ENCODE measurements at places on chromosomes 6 and 20.

DNA sequence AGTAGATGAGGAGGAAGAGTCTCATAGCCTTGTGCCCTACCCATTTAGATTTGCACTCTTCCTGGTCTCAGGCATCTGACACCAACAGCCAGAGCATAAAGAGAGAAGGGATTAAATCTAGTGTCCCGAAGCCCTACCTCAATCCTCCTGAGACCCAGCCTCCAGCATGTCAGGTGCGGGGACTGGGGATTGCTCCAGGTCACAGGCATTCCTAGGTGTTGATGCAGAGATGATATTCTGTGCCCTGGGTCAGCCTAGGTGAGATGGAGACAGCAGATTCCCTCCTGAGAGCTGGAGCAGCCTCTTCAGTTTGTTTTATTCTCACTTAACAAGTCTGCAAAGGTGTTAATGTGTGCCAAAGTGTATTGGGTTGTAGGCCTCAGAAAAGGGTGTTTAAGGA, 89.8 kb downstream of the ANKRD6 start:
- DNase-seq, result no peak

GRCh38 chr6:140897804-140898573, 1234.7 kb upstream of the GJE1 start:
- no peak for DNase-seq

GRCh38 chr6:132391391-132392269, 9.6 kb downstream of the MOXD1 start:
- DNase-seq, result peak; percentile 83

GRCh38 chr6:446418-447366, 55.1 kb downstream of the IRF4 start:
- DNase-seq, result no peak

- DNase-seq, result peak; percentile 87
These were observed 32.3 kb upstream of the LGSN start for GRCh38 chr6:63352069-63352543.

DNA sequence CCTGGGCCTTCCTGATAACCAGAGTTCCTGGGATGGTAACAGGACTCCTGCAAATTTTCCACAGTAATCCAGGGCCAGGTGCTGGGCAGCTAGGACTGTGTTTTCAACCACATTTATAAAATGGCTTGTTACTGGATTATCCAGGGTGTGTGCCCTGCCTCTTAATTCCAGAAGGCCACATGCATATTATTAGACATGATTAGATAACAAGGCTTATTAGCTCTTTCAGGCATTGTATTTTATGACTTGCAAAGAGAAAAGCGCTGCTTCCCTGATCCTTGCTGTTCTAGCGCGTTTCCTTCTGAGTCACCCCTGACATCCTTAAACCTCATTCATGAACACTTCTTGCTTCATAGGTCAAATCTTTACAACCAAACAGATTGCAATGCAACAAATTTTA, 208.6 kb downstream of the UST start:
- DNase-seq, result peak; percentile 44

- DNase-seq, result peak; percentile 79
These were observed 58.6 kb downstream of the PPP1R3G start for GRCh38 chr6:5143634-5144311.

- no peak for DNase-seq
These were observed 32.3 kb upstream of the NUS1 start for GRCh38 chr6:117642976-117643375.

DNA sequence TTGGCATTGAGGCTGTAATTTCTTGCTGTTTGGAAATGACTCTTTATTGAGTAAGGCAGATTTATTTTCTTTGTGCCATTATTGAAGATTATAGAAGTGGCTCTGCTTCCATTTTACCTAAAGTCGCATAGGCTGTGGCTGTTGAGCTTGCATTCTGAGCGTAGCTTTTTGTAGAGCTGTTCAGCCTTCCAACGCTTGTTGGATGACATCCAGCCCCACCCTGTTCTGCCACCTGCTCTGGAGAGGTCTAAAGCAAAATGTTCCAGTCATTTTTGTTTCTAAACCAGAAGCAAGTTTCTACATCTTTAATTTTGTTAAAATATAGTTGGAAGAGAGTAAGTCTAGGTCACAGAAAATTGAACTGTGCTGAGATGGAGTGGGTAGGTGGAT, 24.4 kb downstream of the UST start:
- no peak for DNase-seq

DNA sequence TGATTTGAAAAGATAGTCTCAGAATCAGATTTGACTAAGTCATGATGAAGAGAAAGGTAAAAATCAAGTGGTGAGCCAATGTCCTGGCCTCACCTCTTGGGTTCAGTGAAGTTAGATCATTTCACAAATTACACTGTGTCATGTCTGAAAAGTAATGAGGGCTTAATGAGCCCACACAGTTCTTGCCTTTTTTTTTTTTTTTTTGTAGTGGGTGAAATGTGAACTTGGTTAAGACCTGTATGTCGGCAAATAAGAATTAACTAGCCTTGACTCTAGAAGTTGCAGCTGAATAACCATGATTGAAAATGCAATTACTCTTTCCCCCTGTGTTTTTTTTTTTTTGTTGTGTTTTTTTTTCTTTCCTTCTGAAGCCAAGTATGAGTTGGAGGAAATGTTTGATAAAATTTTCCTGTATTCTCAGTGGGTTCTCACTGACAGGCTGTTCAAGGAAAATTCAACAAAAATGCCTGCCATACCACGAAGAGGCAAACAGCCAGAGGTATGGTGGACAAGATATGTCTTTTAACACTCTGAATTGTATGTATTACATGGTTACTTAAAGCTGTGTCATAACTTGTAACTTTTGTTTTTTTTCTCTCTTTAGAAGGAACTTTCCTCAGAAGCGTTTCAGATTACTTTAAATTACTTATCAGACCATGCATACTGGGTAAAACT, 135.2 kb upstream of the MLIP start:
- no peak for DNase-seq

GRCh38 chr20:64065062-64065973, 2.3 kb downstream of the TCEA2 start:
- no peak for DNase-seq

DNA sequence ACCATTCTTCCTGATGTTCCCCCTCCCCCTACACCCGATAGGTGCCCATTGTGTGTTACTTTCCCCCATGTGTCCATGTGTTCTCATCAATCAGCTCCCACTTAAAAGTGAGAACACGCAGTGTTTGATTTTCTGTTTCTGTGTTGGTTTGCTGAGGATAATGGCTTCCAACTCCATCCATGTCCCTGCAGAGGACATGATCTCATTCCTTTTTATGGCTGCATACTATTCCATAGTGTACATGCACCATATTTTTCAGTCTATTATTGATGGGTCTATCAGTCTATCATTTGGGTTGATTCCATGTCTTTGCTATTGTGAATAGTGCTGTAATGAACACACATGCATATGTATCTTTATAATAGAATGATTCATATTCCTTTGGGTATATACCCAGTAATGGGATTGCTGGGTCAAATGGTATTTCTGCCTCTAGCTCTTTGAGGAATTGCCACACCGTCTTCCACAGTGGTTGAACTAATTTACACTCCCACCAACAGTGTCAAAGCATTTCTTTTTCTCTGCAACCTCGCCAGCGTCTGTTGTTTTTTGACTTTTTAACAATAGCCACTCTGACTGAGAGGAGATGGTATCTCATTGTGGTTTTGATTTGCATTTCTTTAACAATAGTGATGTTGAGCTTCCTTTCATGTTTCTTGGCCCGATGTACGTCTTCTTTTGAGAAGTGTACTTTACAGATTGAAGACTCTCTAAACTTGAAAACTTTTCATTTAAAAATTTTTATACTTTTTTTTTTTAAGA, 41.0 kb upstream of the GCNT2 start:
- DNase-seq, result no peak

GRCh38 chr6:40138273-40138720, 204.0 kb upstream of the MOCS1 start:
- DNase-seq, result no peak

DNA sequence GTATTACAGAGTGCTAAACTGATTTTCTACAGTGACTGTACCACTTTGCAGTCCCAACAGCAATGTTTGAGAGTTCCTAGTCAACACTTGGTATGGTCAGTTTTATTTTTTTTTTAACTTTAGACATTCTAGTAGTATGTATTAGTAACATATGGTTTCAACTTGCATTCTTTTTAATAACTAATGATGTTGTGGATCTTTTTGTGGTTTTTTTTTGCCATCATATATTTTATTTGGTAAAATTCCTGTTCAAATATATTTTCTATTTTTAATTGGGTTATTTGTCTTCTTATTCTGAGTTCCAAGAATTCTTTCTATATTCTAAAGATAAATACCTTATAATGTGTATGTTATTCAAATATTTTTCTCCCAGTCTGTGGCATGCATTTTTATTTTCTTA, 189.4 kb upstream of the ECI2 start:
- DNase-seq, result no peak

GRCh38 chr6:55636406-55637102, 57.6 kb upstream of the HMGCLL1 start:
- peak; percentile 71 for DNase-seq

GRCh38 chr6:5672581-5673011, 334.1 kb downstream of the NRN1 start:
- DNase-seq, result peak; percentile 93

DNA sequence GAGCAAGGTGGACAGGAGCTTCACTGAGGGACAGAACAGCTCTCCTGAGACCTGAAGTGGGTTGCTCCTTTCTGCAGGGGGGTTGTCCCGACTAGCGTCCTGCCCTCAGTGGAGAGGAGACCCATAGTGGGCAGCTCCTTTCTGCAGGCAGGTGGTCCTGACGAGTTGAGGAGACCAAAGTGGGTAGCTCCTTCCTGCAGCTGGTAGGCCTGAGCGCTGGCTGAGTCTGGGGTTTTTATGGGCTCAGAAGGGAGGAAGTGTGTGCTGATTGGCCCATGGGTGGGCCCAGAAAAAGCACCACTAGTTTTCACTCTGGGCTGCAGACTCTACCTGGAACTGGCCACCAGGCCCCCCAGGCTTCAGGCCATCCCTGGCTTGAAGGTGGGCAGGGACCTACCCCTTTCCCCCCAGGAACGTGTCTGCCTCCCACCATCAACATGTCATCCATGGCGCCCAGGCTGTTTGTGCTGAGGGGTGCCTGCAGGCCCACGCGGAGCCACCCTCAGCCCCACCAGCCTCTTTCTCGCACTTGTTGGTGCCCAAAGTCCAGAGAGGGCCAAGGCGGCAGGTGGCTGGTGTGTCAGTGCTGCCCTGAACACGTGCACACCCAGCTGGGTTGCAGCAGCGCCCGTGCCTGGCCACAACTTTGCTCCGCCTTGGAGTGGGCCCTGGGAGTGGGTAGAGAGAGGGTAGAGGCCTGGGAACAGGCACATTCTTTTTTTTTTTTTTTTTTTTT, 1.6 kb upstream of the DEK start:
- no peak for DNase-seq

GRCh38 chr20:44050925-44051660, 135.9 kb downstream of the JPH2 start:
- no peak for DNase-seq

DNA sequence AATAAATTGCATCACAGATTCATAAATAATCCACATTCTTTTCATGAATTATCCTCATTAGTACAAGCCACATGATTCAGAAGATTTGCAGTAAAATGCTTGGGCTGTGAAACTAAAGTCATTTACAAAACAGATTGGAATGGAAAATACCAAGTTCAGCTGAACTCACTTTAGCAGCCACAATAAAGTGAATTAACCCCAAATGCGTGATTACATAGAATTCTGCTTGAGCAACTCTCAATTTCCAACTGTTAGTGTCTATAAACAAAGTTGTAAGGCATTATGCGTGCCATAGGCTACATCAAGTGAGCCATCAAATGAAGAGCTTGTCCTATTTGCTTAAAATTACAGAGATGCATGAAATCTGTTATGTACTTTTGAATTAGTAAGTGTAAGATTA, 60.4 kb upstream of the GFRAL start:
- DNase-seq, result no peak

GRCh38 chr6:12132351-12133222, 120.5 kb downstream of the HIVEP1 start:
- DNase-seq, result peak; percentile 25

- DNase-seq, result peak; percentile 49
These were observed 36.2 kb upstream of the RNF24 start for GRCh38 chr20:4051413-4052138.

DNA sequence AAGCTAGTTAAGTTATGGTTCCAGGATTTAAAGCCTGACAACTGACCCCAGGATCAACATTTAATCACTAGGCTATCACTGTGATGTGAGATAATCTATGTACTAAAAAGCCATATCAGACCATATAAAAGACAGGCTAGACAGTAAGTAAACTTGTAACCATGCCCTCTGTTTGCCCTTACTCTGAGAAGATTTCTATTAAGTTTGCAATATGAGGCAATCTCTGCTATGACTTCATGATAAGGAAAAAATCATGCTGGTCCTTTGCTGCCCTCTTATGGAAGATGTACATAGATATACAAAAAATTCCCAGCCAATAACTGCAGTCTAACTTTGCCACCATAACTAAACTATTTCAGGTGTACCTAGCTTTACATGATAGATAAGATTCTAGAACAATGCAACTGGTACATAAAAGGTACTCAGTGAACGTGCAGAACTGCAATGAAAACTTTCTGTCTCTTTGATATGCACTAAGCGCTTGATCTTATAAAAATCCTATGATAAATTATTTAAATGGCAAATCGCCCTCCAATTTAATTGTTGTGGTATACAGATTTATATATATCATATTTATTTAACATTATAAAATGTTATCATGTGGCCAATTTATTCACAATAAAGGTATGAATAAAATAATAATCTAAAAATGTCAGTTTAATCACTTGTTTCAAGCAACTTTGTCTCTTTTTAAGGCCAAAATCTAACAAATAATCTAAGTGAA, 70.5 kb downstream of the FAM217A start:
- DNase-seq, result peak; percentile 87

DNA sequence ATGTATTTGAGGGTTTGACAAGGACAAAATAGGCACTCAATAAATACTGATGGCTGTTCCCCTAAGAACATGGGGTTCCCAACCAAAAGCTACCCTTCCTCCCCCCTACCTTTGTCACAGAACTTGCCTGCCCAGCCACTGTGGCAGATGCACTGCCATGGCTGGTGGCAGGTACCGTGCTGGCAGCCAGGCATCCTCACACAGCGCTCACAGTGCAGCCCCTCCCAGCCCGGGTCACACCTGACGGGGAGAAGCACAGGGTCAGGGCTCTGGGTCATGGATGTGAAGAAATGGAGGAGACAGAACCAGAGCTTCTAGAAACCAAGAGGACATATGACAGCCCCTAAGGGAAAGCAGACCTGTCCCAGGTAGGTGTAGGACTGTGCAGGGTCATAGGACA, 2.5 kb downstream of the DLK2 start:
- DNase-seq, result no peak

DNA sequence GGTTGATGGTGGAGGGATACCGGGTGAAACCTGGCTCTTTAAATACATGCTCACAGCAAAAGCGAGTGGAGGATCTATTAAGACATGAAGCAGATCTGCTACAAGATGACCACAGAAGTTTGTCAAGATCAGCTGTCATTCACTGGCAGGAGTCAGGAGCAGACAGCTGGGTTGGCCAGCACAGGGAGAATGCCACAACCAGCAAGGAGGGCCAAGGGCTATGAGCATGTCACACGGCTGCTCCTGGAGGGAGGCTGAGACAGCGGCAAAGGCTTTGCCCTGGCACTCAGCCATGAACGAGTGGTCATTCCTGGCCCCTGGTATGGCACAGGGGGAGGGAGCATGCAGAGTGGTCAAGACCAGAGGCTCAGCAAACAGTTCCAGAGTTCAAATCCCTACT, 77.6 kb downstream of the POPDC3 start:
- DNase-seq, result no peak

- no peak for DNase-seq
These were observed 111.9 kb downstream of the TBC1D7 start for GRCh38 chr6:13216236-13217014.

- DNase-seq, result no peak
These were observed 19.6 kb upstream of the KIF25 start for GRCh38 chr6:167977717-167978467.

GRCh38 chr6:147141711-147142308, 62.4 kb upstream of the STXBP5 start:
- DNase-seq, result peak; percentile 80

Measured in fibroblast of mammary gland (primary cell).